ENCODE measurements at places on chromosomes 2 and 18. TPM values are rescaled to one million over a fixed set of nuclear protein-coding genes. Genes with fewer than 3 reads are reported as not detected.

- DNase-seq = no peak
Observed at GRCh38 chr2:99822474-99823207, 319.7 kb downstream of the AFF3 start.

GRCh38 chr2:102313950-102314349 lies 2.6 kb downstream of the IL1RL1 start:
- no peak for DNase-seq

DNA sequence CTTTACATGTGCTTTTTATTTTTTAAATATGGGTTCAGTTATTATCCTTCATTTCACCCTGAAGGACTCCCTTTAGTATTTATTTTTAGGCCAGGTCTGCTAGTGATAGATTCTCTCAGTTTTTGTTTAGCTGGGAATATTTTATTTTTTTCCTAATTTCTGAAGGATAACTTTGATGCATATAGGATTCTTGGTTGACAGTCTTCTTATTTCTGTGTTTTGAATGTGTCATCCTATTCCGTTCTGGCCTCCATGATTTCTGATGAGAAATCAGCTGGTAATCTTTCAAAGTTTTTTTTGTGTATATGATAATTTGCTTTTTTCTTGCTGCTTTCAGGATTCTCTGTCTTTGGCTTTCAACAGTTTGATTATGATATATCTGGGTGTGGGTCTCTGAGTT lies 35.4 kb downstream of the TMEM178A start:
- no peak for DNase-seq

- DNase-seq = no peak
Observed at GRCh38 chr18:59733421-59733820, 36.2 kb upstream of the CCBE1 start.

DNA sequence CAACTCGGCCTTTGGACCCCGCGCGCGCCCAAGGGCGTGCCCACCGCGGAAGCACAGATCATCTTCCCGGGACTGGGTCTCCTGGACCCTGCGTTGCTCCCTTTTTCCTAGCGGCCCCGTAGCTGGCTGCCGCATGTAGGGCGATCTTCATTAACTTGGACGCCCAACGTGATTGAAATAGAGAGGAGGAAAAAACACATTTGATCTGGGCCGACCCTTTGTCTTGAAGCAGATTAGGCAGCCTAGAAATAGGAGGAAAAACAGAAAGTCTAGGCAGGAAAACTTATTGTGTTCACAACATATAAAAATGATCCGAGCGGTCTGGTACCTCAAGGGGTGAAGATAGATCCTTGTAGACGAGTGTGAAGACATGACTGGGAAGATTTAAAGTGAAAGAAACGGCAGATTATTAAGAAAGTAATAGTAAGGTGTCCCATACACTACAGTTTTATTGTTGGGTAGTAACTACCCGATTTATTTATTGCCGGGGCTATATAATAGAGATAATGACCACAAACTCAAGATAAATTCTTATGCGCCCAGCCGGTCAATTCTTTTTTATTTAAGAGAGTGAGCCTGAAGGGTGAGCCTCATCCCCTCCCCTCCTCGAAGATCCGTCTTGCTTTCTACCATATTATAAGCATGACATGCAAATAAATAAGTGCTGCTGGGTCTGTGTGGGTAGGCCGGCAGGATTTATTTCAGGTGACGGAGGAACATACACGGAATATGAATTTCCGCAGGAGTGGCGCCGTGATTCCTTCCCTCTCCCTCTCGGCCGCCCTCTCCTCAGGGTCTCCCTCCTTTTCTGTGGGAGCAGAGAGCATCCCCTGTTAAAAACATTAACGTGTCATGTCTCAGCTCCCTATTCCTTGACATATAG lies 147.4 kb downstream of the MEIS1 start:
- no peak for DNase-seq

- no peak for DNase-seq
Observed at GRCh38 chr2:241808051-241808720, 807 bp upstream of the NEU4 start.

- no peak for DNase-seq
Observed at GRCh38 chr2:4085186-4085585, 381.8 kb downstream of the DCDC2C start.

DNA sequence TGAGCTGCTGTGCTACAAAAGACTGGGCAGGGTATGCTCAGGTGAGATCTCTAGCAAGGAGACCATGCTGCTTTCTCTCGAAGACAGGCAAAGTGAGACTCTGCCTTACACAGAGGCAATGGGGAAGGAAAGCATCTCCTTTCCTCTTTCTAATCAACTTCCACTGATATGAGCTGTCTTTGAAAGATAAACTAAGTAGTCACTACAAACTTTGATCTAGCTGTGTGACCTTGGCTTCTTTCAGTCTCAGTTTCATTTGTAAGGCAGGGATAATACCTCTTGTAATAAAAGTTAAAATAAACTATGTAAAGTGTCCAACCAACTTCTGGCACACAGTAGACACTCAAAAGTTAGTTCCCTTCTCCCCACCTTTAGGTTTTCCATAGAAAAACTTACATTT lies 7.5 kb downstream of the CCDC93 start:
- no peak for DNase-seq

DNA sequence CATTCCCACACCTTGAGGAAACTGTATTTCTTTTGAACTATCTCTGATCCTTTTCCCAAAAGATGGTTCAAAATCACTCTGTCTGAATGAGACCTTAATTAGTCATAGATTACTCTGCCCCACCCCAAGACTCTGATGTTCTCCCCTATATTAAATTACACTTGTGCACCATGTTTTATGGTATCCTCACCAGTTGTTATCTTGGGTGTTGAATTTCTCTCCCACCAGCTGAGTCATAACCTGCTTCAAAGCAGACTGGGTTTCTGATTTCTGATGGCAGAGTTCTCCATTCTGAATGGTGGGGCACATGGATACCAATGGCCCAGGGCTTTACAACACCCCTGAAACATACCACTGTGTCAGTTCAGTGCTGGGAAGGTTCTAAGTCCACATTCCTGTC lies 15.0 kb downstream of the CDH20 start:
- no peak for DNase-seq

GRCh38 chr2:209351636-209352035 lies 72.2 kb upstream of the MAP2 start:
- DNase-seq = no peak

DNA sequence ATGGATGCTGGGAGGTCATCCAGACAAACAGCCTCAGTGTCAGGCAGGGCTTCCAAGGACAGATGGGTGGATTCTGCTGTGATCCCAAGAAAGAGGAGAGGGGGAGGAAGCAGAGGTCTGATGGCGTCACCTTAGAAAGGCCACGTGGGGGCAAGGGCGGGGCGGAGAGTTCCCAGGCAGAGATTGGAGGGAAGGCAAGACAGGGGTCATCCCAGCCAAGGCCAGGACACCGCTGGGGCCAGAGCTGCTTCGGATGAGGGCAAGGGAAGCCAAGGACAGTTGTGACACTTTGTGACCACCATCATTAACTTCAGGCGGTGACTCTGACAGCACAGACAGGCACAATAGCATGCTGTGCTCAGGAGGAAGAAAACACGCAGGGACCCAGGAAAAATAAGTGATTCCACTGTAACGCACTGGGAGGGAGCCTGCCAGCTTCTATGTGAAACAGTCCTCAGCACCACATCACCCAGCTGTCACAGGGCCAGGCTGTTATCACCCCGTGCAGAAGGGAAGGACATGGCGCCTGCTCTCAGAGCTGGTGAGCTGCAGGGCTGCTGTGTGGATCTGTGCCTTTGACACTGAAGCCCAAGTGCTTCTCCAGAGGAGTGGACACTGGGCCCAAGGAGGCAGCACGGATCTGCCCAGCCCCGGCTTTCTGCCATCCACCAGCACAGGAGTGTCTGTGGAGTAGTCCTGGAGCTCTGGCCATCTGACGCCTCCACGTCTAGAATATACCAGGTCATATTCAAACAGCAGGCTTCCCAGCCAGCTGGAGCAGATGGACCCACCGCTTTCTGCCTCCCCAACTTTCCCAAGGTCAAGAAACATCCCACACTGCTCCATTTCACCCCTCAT lies 204.1 kb downstream of the NDUFA10 start:
- DNase-seq = no peak

- DNase-seq = no peak
Observed at GRCh38 chr2:157866202-157866601, 9.9 kb downstream of the ACVR1 start.

DNA sequence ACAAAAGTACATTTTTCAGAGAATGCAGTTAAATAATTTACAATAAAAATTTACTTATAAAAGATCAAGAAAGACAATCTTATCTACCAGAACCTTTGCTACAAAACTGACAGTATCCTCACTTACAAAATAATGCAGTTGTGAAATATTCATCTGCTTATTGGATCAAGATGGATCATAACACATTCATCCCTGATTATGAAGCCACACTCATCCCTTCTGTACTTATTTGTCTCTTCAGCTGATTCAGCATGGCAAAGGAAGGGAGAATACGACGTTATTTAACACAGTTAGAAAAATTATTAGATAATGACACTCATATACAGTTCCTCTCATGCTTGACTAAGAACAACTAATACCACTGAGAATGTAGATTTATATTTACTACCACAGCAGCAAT lies 46.4 kb downstream of the TCF4 start:
- no peak for DNase-seq

GRCh38 chr18:49193252-49193651 lies 242.5 kb upstream of the SMAD7 start:
- no peak for DNase-seq

- DNase-seq = peak; percentile 14
Observed at GRCh38 chr2:179818546-179818945, 42.9 kb downstream of the ZNF385B start.

GRCh38 chr2:145563741-145564615 lies 1044.1 kb upstream of the ZEB2 start:
- DNase-seq = no peak

DNA sequence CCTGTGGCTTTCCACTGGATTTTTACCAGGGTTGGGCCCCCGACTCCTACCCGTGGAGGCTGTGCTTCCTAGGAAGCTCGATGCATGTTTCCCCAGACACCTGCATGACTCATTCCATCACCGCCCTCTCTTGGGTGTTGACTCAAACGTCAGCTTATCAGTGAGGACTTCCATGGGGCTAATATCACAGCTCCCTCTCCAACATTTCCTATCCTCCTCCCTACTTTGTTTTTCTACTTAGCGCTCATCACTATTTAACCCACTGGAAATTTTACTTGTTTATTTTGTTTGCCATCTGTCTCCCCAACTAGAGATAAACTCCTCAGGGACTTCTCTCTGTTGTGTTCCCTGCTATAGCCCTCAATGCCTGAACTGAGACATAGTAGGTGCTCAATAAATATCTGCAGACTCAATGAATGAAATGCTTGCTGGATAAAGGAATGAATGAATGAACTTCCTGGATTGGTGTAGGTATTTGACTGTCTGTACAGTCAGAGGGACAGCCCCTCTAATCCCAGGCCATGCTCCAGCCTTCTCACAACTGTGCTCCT lies 89.7 kb upstream of the MSH2 start:
- no peak for DNase-seq

- no peak for DNase-seq
Observed at GRCh38 chr2:102166189-102166845, 20.5 kb upstream of the IL1RL2 start.

DNA sequence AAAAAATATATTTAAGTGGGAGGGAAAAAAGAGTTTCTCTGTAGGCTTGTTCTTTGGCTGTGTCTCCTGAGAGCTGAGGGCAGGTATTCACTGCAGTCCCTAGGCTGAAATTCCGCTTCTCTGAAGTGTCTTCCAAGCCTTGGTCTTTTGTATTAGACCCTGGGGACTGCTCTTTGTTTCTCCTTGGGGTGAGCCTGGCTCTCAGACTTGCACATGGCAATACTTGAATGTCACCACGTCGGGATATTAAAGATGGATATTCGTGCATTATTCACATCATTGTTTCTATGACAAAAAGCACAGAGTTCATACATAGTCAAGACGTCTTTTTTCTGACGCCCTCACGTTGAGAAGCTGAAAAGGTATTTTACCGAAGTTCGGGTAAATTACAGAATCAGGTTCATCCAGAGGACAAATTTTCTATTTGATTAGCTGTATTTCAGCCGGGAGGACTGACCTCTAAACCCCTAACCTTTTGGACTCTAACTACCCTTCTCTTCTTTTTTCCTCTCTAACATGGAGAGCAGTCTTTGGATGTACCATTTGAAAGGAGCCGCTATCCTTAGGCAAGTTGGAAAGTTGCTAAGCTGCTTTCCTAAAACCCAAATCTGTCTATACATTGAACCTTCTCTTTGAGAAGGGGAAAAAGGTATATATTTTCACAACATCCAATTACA lies 2.4 kb upstream of the HOXD3 start:
- no peak for DNase-seq

- DNase-seq = no peak
Observed at GRCh38 chr2:10548626-10549025, 100.5 kb upstream of the ODC1 start.

DNA sequence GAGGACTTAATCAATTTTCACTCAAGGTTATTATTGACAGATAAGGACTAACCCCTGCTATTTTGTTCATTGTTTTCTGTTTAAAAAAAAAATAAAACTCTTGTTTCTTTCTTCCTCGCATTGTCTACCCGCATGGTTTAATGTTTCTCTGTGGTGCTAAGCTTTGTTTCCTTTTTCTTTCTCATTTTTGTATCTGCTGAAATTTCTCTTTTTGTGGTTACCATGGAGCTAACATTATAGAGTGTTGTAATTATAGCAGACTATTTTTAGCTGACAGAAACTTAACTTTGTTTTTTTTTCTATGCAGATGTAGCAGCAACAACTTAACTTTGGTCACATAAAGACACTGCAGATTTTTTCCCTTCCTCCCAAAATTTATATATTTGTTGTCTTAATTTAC lies 43.1 kb upstream of the CHN1 start:
- no peak for DNase-seq

GRCh38 chr2:27024188-27024587 lies 8.6 kb upstream of the TMEM214 start:
- DNase-seq = no peak

GRCh38 chr2:44964752-44965236 lies 23.3 kb downstream of the SIX3 start:
- DNase-seq = no peak

DNA sequence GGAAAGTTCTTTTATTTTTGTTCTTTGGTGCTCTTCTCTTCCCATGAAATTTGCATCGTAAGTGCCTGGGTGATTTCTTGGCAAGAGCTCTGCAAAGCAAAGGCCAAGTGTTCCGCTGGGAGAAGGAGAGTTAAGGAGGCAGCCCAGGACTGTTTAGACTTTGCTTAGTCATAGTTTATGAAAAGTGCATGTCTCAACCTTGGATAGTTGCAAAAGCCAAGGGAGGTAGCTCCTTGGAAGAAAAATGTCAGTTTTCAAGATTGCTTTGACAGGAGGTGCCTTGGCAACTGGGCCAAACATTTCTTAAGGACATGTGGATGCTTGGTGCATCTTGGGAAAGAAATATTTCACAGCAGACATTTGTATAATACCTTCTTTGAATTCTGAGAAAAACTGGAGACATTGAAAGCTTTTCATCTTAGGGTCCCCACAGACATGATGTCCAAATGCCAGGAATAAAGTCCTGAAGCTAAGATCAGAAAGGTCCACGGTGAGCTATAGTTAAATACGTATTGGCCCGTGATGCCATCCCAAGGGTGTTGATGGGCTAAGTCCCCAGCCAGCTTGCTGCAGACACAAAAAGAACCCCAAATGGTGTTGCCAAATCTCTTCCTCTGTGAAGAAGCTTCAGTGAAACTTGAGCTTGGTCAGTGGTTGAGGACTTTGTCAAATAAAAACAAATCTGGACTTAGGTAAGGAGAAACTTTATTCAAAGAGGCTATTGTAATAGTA lies 96.3 kb upstream of the THUMPD2 start:
- DNase-seq = no peak

The IL1RL2 gene
- not detected for total RNA-seq

The FBXO48 gene
- total RNA-seq = 0.19 TPM

The TRAPPC12 gene
- 61.8 TPM for total RNA-seq

The CGREF1 gene
- total RNA-seq = 3.4 TPM

The ZNF514 gene
- total RNA-seq = 8.3 TPM

The MYCN gene
- 1.8 TPM for total RNA-seq

The RGPD4 gene
- not detected for total RNA-seq

The ATP6V1C2 gene
- not detected for total RNA-seq

The VIL1 gene
- not detected for total RNA-seq

Measured in glomerular endothelial cell (primary cell).